ENCODE measurements at places on chromosomes 7 and 10.

- DNase-seq, result no peak
Measured at GRCh38 chr10:79149662-79150443, 81.1 kb downstream of the ZMIZ1 start.

GRCh38 chr7:28145931-28146330 lies 34.7 kb downstream of the JAZF1 start:
- DNase-seq, result no peak

DNA sequence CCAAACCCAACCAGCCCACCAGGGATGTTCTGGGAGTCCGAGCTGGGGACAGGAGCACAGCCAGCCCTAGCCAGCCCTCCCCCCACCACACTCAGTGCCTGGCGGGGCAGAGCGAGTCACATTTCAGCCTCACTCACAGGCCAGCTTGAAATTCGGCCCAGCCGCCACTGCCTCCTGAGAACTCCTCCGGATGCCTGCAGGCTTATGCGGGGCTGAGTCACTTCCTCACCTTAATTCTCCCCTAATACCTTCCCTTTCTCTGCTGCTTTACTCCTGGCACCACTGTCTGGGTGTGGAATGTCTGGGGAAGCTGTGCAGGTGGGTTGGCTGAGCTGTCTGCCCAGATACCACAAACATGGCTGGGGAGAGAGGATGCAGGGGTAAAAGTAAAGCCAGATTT lies 22.6 kb upstream of the DLG5 start:
- DNase-seq, result no peak

DNA sequence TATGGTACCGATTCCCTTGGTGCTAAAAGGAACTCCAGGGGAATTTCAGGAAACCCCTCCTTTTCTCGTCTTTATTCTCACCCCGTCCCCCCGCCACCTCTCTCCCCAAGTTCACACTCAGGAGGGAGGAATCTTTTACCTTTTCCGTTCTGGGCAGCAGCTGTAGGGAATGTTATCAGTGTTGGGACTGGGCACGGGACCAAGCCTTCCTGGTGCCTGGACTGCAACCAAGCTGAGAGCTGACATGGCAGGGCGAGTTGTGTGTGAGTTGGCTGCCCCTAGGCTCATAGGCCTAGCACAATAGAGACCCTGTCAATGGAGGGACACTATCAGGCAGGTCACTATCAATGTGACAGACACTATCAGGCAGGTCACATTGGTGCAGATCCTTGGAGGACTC lies 121.4 kb downstream of the TCF7L2 start:
- no peak for DNase-seq

GRCh38 chr10:108252771-108253170 lies 1088.3 kb upstream of the SORCS1 start:
- DNase-seq, result no peak

DNA sequence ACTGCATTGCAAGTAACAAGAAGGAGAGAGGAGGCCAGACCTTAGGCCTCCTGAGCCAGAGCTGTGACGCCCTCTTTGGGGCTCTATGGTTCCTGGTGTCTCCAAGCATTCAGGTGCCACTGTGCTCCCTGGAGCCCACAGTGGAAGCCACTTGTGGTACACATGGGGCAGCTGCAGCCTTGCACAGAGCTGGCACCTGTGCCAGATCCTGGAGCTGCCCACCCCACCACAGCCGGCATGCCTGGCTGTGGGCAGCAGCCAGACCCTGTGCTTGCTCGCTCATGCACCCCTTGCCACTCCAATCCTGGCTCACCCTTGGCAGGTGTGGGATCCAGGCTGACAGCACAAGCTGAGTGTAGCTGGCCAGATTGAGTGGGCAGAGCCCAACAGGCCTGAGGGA lies 173.8 kb upstream of the SMIM30 start:
- DNase-seq, result no peak

DNA sequence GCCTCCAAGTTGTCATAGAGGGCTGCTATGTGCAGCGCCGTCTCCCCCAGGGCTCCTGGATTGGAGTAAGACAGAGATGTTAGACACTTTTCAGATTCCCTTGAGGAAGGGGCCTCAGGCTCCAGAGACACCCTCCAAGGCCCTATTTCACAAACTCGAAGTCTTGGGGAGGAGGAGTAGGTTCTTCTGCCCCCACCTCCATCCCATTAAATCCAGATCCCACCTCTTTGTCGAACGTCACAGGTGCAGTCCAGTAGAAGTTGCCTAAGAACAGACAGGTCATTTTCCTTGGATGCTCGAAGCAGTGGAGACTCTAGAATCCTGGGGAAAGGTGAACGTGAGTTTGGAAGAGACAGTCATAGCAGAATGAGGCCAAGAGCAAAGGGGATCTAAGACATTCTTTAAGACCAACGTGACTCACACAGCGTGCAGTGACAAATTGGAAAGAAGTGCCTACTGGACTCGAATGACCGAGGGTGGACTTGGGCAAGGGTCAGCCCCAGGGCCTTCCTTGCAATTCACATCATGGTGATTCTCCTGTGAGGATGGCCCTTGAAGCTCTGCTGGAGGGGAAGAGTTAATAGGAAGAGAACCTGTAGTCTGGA lies 3.3 kb downstream of the TRPV5 start:
- DNase-seq, result no peak

GRCh38 chr10:18313140-18313530 lies 172.9 kb downstream of the CACNB2 start:
- DNase-seq, result no peak

DNA sequence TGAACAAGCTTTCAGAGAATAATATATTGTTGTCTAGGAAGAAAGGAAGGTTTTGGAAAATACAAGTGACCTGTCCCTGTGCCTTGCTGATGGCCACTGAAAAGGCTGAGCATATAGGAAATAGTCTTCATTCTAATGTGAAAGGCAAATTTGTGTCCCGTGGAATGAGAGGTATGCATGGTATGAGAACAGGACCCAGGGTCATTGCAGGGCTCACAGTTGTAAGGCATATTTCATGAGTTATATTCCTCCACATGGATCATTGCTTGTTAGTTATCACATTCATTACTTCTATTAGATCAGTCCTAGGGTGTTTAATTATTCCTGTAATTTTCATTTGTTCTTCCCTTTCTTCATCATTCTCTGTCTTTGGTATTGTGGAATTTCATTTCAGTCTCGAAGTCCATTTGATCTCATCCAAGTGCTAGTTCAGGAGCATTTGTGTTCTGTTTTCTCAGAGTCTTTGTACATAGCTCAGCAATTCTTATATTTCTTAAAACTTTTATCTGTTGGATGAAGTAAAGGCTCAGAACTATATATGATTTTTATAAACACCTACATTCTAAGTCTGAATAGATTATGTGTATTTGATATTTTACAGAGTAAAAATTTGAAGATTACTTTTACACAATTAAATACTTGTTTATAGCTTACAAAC lies 39.4 kb upstream of the ARHGAP21 start:
- no peak for DNase-seq

GRCh38 chr10:23479798-23480473 lies 41.1 kb downstream of the OTUD1 start:
- DNase-seq, result no peak

DNA sequence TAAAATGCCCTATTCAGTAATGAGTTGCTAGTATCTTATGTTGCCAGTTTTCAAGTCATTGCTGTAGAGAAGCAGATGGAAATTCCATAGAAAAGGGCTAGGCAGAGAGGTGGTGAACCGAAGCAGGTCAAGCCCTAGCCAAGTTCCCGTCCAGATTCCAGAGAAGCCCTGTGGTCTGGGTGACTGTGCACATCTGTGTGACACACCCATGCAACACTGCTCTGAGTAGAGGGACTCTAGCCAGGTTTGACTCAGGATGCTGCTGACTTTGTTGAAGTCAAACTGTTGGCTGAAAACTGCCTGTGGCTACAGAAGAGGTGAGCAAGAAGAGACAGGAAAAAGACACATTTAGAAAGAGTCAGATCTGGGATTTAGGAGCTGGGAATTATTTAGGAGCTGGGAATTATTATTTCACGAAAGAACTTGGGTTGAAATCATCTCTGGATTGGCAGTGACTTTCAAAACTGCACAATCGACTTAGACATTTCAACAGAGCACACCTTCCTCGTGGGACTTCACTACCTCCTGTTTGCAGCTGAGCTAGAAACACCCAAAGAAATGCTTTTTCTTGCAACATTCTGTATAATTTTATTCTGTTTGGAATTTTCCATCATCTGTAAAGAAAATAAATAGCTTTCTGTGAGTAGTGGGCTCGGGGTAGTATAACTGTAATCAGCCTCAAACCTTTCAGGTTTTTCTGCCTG lies 149.1 kb upstream of the PRKCQ start:
- DNase-seq, result no peak

DNA sequence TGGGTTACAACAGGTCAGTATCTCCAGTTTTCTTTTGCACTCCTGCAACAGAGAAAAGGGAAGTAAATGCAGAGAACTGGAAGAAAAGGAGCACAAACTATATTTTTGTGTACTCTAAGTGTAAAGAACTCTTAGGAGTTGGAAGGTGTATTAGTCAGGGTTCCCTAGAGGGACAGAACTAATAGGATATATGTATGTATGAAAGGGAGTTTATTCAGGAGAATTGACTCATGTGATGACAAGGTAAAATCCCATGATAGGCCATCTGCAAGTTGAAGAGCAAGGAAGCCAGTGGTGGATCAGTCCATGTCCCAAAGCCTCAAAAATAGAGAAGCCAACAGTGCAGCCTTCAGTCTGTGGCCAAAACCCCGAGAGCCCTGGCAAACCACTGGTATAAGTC lies 22.6 kb upstream of the RAB18 start:
- no peak for DNase-seq

GRCh38 chr7:142859829-142860228 lies 5.0 kb downstream of the EPHB6 start:
- DNase-seq, result no peak

DNA sequence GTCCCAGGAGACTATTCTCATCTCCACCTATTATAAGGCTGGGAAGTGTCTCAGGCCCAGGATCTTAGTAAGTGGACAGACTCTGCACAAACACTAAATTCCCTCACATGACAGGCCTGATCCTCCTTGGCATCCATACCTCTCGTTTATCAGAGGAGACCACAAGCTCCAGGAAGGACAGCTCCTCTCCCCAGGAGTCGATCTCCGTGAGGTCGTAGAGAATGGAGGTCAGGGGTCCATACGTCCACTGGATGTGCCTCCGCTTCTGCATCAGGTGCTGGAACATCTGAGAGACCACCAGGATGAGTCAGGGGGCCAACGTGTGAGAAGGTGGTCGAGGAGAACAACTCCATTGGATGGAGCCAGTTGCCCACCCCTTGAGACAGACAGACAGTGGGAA lies 5.6 kb downstream of the TRPV5 start:
- DNase-seq, result no peak

DNA sequence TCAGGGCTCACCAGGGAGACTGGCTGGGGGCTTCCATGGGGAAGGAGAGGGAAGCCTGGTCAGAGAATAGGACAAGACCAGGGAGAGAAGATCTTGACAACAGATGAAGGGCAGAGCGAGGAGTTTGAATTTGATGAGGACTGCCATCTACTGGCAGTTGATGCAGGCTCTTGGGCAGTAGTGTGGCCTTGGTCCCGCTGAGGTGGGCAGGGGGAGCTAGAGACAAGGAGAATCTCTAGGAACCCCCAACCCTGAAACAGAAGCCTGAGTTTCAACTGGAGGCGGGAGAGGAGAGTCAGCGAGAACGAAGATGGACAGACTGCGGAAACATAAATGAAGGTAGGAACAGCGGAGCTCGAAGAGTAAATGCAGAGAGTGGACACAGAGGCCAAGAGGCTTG lies 81.0 kb downstream of the PPP1R3C start:
- peak; percentile 48 for DNase-seq

DNA sequence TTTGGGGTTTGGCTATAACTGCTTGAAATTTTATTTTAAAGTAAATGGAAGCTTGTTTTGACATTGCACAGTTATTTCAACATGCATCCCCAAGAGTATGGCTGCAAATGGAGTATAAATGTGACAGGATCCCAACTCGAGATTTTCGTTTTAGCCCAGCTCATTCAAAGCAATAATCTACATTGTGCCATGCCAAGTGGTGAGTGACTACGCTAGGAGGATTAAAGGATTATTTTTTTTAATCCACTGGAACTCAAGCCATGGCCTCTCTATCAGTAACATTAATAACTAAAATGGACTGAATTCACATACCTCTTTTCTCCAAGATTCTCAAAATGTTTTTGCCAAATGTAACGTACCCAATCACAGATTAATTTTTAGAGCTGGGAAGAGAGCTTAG lies 60.6 kb upstream of the AUTS2 start:
- DNase-seq, result no peak

- DNase-seq, result peak; percentile 47
Measured at GRCh38 chr7:40232242-40232893, 97.6 kb downstream of the SUGCT start.

DNA sequence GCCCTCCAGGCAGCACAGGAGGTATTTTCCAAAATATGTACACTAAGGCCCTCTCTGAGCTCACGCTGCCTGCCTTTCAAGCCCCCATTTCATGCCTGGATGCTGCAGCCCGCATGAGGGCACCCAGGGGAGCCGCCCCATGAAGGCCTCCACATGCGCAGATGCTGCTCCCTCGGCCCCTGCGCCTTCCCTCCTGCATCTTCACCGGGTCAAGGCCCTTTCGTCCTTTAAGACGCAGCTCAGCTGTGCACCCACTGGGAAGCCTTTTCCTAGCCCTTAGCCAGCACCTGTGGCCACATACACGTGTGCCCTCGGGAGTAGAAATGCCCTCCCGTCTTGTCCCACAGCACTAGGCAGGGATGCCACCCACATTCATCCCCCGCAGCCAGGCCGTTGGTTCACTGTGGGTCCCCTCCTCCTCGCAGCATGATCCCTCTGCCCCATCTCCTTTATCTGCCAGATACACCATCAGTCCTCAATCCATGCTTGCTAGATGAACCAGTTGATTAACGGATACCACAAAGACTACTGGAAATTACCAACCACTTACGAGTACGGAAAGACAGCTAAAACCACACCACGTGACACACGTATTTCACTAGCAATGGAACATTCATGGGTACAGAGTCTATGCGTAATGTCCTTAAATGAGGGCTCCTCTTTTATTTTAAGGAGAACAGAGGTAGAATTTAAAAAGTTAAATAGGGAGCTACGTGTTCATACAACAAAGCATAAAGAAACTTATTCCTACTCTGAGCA lies 278.0 kb downstream of the TNS3 start:
- DNase-seq, result no peak

- no peak for DNase-seq
Measured at GRCh38 chr10:78956391-78956790, 112.4 kb upstream of the ZMIZ1 start.

DNA sequence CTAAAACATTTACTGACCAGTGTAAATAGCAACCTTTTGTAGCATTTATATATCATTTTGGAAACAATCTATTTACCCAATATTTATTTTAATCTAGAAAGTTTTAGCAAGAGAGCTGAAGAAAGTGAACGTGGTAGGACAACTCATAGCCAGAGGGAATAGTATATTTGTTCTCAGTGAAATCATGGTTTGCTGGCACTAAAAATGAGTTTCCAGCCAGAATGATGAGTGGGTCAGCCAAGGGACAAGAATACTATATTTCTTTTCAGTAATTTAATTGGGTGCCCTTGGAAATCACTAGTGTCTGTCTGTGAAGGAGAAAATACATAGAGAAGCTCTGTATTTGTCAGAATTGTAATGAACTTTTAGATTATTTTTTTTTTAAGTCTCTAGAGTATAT lies 74.9 kb downstream of the MINPP1 start:
- DNase-seq, result no peak
